Suppressor macrophage (primary cell): ENCODE measurements at places on chromosomes 16 and 17.

DNA sequence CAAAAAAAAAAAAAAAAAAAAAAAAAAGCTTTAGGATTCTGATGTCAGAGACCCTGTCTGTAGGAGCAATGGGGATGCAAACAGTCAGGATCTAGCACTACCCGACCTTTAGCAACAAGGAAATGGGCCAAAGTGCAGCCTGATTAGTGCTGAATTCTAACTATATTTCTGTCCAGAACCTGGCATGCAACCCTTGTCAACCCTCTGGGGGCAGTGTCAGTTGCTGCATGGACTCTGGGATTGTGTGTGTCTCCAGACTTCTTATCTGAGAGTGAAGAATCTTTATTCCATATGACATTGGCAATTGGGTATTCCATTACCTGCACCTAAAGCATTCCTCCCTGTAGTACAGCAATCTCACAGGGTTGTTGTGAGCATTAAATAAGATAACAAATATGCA, 120.3 kb upstream of the CRHR1 start:
- no peak for DNase-seq

GRCh38 chr17:6574687-6575595, 18.6 kb upstream of the PITPNM3 start:
- DNase-seq: peak; percentile 97

DNA sequence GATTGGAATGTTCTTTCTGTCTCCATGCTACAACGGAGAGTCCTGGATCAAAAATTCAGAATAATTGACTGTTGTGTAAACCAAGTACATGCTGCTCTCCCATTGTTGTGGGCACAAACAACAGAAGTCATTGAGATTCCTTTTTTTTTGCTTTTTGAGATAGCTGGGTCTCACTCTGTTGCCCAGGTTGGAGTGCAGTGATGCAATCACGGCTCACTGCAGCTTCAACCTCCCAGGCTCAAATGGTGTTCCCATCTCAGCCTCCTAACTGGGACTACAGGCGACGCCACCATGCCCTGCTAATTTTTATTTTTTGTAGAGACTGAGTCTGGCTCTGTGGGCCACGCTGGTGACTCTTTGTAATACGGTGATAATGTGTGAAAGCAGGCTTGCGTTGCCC, 24.5 kb downstream of the NDE1 start:
- no peak for DNase-seq

GRCh38 chr17:75542728-75543336, 17.3 kb downstream of the LLGL2 start:
- no peak for DNase-seq

- DNase-seq: no peak
These were observed 1622.3 kb downstream of the CDH8 start for GRCh38 chr16:60413969-60414368.
